ENCODE measurements at places on chromosomes 3 and 15.

DNA sequence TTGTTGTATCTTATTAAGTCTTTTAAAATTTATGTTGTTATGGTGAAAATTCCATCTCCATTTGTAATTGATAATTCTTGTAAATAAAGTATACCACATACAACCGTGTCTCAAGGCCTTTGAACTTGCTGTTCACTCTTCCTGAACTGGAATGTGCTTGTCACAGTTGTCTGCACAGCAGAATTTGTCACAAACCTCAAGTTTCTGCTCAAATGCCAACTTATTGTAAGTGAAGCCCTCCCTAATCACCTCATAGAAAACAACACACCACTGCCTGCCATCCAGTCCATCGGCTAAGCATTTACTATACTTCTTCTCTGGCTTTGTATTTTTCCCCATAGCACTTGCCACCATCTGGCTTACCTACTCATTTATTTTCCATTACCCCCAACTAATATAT, 192.3 kb downstream of the THRB start:
- no peak overlapping the region for H3K4me3 ChIP-seq
- no peak overlapping the region for H3K27ac ChIP-seq
- DNase-seq, result no peak
- H3K4me1 ChIP-seq, result no peaks in the 10 kb centered on the region
- H3K27me3 ChIP-seq, result peaks cover 8% of the 10 kb centered on the region

DNA sequence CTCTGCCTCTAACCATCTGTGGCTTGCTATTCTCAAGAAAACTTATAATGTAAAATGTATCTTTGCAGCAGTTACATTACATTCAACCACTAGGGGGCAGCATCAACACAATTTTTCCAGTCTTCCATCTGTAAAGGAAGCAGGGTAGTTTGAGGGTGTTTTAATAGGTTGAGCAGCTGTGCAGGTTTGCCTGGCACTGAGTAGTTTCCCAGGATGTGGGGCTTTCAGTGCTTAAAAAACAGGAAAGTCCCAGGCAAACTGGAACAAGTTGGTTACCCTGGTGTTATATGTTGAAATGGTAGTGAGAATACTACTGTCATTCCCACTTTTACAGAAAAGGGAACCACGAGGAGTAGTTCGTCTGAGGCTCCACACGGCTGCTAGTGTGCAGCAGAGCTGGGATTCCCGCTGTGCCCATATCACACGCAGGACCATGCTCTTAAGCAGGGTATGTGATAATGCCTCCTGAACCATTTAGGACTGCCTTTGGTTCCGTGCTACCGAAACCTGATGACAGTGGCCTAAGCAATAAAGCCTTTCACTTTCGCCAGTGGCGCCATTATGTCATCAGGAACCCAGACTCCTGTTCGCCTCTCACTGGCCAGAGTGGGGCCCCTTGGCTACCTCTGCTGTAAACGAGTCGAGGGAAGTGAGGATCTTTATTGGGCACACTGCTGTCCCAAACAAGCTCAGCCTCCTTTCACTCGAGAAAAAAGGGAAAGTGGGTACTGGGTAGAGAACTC, 64.7 kb upstream of the ZBTB38 start:
- H3K27me3 ChIP-seq, result no peaks in the 10 kb centered on the region
- H3K36me3 ChIP-seq, result peaks cover 1% of the 10 kb centered on the region
- H3K4me1 ChIP-seq, result peaks cover 55% of the 10 kb centered on the region
- H3K27ac ChIP-seq, result no peak overlapping the region

DNA sequence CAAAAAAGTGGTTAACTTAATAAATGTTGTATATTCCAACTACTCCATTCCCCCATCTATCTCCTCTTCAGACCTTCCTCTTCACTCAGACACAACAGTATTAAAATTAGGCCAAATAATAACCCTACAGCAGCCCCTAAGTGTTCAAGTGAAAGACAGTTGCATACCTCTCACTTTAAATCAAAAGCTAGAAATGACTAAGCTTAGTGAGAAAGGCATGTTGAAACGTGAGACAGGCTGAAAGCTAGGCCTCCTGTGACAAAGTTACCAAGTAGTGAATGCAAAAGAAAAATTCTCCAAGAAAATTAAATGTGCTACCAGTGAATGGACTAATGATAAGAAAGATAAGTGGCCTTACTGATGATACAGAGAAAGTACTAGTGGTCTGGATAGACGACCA, 71.7 kb downstream of the ANKRD28 start:
- H3K36me3 ChIP-seq, result peaks cover 29% of the 10 kb centered on the region
- H3K4me1 ChIP-seq, result peaks cover 10% of the 10 kb centered on the region
- DNase-seq, result no peak
- H3K4me3 ChIP-seq, result no peak overlapping the region

DNA sequence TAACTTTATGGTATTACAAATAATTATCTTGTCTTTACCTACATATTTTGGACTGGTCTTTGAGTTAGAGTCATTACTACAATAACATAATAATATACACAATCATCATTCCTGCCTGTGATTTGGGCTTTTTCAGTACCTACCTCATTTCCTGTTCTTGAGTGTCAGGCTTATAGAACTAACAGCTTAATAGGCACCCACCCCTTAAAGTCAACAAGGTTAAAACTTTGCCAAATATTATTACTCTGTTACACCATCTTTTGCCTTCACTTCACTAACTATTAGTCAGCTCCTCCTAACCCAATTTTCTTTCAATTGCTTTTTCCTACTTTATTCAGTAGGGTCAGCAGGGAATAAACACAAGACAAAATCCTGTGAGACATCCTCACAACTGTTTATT, 488.7 kb upstream of the AGTR1 start:
- no peaks in the 10 kb centered on the region for H3K36me3 ChIP-seq
- no peak overlapping the region for H3K27ac ChIP-seq
- no peaks in the 10 kb centered on the region for H3K27me3 ChIP-seq
- no peak overlapping the region for H3K4me3 ChIP-seq
- H3K4me1 ChIP-seq, result no peaks in the 10 kb centered on the region

DNA sequence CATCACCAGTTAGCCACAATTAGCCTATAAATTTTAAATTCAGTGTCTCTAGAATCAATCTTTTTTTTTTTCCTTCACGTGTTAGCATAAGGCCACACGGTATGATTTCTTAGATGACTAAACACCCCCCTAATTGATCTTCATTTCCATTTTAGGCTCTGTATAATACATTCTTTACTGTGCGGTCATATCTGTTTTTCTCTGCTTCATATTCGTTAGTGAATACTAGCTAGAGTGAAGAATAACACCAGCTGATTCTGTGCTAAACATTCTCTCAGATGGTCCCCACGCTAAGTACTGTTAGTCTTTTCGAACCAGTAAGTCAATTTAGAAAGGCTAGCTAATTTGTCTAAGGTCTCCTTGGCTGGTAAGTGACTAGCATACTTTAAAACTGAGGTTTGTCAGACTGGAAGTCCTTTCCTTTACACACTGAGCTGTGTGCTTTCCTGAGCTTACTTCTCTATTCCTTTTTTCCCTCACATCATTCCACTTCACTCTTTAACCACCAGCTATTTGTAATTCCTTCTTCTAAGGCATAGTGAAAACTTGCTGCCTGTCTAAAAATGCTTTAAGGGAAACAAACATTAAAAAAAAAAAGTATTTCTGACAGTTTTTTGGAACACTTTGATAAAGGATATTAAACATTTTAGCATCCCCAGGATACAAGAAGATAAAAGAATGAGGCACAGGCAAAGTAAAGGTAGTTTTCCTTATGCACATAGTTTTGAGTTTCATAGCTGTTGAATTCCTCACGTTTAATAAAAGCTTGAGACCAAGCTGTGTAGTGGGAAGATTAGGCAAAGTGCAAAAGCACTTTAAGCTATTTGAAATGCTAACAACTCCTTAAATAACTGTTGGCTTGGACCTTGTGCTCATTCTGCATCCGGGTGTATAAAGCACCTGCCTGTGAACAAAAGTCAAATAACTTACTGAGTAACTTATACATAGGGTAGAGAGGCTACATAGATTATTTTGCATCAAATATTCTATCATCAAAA, 17.1 kb downstream of the ZFAND6 start:
- H3K36me3 ChIP-seq, result peaks cover 12% of the 10 kb centered on the region
- no peak for DNase-seq
- H3K27me3 ChIP-seq, result no peaks in the 10 kb centered on the region
- H3K27ac ChIP-seq, result no peak overlapping the region

DNA sequence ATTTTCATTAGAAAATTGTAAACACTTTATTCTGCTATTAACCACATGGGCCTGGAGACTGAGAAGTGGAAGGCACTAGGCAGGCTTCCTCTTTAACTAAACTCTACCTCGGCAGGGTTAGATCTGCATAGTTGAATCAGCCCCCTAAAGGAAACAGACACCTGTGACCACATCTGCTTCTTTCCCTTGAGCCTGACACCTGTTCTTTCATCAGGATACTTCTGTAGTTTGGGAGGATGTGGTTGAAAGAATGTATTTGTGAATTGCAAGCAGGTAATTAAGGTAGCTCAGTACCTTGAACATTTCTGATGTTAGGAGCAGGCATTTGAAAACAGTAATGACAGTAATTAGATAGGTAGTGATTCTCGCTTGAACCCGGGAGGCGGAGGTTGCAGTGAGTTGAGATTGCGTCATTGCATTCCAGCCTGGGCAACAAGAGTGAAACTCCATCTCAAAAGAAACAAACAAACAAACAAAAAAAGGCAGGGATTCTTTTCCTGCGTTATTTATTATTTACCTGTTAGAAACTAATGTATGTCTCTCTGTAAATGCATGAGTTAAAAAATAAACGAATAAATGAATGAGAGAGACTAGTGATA, 468.5 kb downstream of the NLGN1 start:
- H3K36me3 ChIP-seq, result no peaks in the 10 kb centered on the region
- no peak for DNase-seq
- H3K4me1 ChIP-seq, result no peaks in the 10 kb centered on the region
- H3K27ac ChIP-seq, result no peak overlapping the region

DNA sequence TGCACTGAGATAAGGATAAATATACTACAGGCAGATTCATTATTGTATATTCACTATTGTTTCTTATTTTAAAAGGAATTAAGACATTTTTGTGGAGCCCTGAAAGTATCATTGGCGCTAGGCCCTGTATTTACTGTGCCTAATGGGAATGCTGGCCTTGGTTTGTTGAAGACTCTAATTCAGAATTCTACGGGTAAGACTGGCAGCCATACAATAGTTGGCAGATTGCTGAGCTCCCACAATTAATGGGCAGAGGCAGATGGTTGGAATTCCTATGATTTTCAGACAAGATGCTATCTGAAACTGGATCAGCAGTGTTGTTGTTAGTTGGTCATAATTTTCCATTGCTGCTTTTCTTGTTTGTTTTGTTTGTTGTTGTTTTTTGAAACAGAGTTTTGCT, 14.7 kb downstream of the PGBD4 start:
- no peak overlapping the region for H3K27ac ChIP-seq
- DNase-seq, result no peak
- no peaks in the 10 kb centered on the region for H3K36me3 ChIP-seq
- H3K4me1 ChIP-seq, result no peaks in the 10 kb centered on the region

- H3K4me3 ChIP-seq, result no peak overlapping the region
These were observed 50.9 kb downstream of the RGMA start for GRCh38 chr15:93037820-93038705.

DNA sequence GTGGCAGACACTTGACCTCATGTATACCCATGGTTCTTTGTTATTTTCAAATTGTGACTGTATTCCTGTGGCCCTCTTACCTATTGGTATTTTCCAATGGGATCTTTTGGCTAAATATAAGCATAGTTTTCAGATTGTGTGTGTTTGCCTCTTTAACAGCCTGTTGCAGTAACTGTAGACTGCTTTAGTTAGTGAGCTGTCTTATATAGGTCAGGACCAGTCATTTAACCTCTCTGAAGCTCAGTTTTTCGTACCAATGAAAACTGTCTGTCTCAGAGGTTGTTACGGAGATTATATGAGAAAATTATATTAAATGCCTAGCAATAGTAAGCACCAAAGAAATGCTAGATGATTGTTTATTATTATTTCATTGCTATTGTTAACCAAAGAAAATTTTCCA, 29.3 kb upstream of the CAPN3 start:
- H3K27ac ChIP-seq, result no peak overlapping the region
- no peaks in the 10 kb centered on the region for H3K27me3 ChIP-seq
- DNase-seq, result no peak
- H3K4me1 ChIP-seq, result no peaks in the 10 kb centered on the region
- no peak overlapping the region for H3K4me3 ChIP-seq

DNA sequence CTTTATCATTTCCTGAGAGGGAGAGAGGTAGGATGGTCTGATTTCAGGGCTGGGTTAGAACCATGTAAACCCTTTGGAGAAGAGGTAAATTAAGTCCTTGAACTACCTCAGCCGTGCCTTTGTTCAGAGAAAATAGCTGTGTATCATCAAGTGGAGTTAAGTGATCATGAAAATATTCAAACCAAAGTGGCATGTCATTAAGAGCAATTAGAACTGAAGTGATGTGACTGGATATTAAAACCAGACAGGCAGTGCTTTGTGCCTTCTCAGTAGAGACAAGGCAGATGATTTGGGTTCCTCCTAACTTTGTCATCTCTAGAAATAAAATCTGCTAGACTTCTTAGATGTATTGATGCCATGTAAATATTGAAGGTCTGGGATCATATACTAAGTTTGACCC, 171.5 kb downstream of the IL5RA start:
- no peak overlapping the region for H3K27ac ChIP-seq
- peaks cover 6% of the 10 kb centered on the region for H3K27me3 ChIP-seq
- H3K4me1 ChIP-seq, result no peaks in the 10 kb centered on the region
- no peak for DNase-seq

- DNase-seq, result no peak
- no peaks in the 10 kb centered on the region for H3K4me1 ChIP-seq
- H3K4me3 ChIP-seq, result no peak overlapping the region
- no peak overlapping the region for H3K27ac ChIP-seq
- H3K36me3 ChIP-seq, result no peaks in the 10 kb centered on the region
- H3K27me3 ChIP-seq, result peaks cover 7% of the 10 kb centered on the region
These were observed 231.5 kb downstream of the THRB start for GRCh38 chr3:24263069-24263668.

DNA sequence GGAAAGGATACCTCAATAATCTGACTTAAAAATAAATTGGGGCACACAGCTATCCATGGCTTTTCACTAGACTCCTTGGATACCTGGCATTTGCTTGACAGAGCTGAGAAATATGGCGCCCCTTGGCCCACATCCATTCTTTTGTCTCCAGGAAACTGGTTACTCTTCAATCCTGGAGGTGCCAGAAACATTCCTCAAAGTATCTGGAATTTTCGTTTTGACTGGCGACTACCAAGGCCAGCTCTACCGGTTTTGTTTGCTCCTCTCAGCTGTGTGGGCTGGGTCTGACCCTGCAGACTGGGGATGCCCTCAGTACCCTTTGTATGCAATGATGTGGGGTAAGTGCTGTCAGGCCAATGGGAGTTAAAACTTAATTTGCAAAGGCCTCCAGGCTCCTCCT, 27.0 kb downstream of the KATNBL1 start:
- peaks cover 2% of the 10 kb centered on the region for H3K4me1 ChIP-seq
- no peak overlapping the region for H3K27ac ChIP-seq
- H3K4me3 ChIP-seq, result no peak overlapping the region
- peaks cover 16% of the 10 kb centered on the region for H3K36me3 ChIP-seq
- no peak for DNase-seq
- H3K27me3 ChIP-seq, result no peaks in the 10 kb centered on the region

- H3K36me3 ChIP-seq, result no peaks in the 10 kb centered on the region
- no peak overlapping the region for H3K27ac ChIP-seq
- H3K4me3 ChIP-seq, result no peak overlapping the region
- no peaks in the 10 kb centered on the region for H3K27me3 ChIP-seq
- H3K4me1 ChIP-seq, result peaks cover 24% of the 10 kb centered on the region
These were observed 42.7 kb upstream of the TFRC start for GRCh38 chr3:196124608-196125007.

All from activated naive CD4-positive, alpha-beta T cell treated with anti-CD3 and anti-CD28 coated beads for 36 hours (primary cell).